K562 (cell line): ENCODE measurements at places on chromosomes 1 and 21. TPM values are rescaled to one million over a fixed set of nuclear protein-coding genes. Genes with fewer than 3 reads are reported as not detected.

GRCh38 chr1:223328566-223328965 lies 35.4 kb downstream of the SUSD4 start:
- DNase-seq: no peak
- H3K4me1 ChIP-seq: no peaks in the 10 kb centered on the region; the same call in 1 of the 2 replicates
- peaks cover 8% of the 10 kb centered on the region; the same call in 2 of the 3 replicates for H3K27me3 ChIP-seq
- no peak overlapping the region for H3K27ac ChIP-seq
- H3K36me3 ChIP-seq: no peaks in the 10 kb centered on the region

DNA sequence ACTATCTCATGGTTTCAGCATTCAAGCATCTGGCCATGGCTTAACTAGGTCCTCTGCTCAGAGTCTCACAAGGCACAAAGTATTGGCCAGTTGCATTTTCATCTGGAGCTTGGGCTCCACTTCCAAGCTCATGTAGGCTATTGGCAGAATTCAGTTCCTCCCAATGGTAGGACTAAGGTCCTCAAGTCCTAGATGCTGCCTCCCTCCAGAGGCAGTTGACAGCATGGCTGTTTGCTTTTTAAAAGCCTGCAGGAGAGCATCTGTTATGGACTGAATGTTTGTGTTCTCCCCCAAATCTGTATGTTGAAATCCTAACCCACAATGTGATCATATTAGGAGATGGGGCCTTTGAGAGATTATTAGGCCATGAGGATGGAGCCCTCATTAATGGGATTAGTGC lies 38.0 kb upstream of the HLX start:
- no peaks in the 10 kb centered on the region for H3K4me1 ChIP-seq
- no peaks in the 10 kb centered on the region for H3K27me3 ChIP-seq
- no peak for DNase-seq
- no peak overlapping the region for H3K27ac ChIP-seq
- H3K36me3 ChIP-seq: no peaks in the 10 kb centered on the region
- H3K4me3 ChIP-seq: no peak overlapping the region

DNA sequence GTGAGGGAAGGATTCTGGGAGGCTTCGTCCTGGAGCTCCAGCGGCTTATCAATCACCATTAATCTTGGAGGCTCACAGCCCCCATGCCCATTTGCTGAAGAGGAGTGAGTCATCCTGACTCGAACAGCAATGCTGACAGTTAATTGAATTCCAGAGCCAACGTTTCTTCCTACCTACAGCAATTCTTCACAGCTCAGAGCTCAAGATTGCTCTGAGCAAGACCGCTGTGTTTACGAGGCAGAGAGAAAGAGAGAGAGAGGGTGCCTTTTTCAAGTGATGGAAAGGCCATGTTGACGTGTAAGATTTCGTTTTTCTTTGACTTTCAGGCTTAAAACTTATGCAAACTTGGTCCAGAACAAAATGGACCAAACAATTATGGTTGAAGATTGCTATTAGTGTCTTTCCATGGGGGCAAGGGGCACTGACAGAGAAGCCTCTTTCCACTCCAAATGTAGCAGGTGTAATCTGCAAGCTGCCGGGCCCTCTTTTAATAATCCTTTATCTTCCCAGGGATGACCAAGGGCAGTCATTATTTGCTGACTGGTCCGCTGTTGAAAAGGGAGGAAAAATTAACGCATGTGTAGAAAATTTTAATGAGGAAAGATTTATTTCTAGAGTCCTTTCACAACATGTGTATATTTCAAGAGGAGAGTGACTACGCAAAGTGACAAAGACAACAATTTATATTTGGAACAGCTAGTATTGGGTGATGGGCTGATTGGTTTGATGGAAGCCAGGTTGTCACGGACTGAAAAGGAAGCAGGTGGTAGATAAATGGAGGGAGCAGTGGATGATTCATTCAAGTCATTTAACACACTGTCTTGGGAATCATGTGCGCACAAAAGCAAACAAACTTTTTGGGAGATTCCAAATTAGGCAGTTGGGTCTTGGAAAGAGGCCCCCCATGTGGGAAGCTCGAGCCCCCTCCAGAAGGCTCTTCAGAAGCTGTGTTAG lies 136.1 kb upstream of the IRF2BP2 start:
- H3K27me3 ChIP-seq: no peaks in the 10 kb centered on the region
- H3K4me3 ChIP-seq: no peak overlapping the region
- peak overlapping the region; percentile 10; the same call in 2 of the 3 replicates for H3K27ac ChIP-seq

Gene S100A2
- total RNA-seq: 0.40 and 1.3 TPM in 2 replicates

GRCh38 chr1:107933736-107934135 lies 31.2 kb downstream of the VAV3 start:
- no peak overlapping the region for H3K27ac ChIP-seq
- no peak for DNase-seq
- H3K27me3 ChIP-seq: no peaks in the 10 kb centered on the region
- no peak overlapping the region for H3K4me3 ChIP-seq
- H3K36me3 ChIP-seq: no peaks in the 10 kb centered on the region

GRCh38 chr1:89041119-89041641 lies 18.5 kb upstream of the GBP3 start:
- H3K27ac ChIP-seq: no peak overlapping the region
- H3K27me3 ChIP-seq: no peaks in the 10 kb centered on the region
- no peak for DNase-seq
- H3K4me1 ChIP-seq: no peaks in the 10 kb centered on the region

- no peak overlapping the region for H3K27ac ChIP-seq
- peaks cover 36% of the 10 kb centered on the region for H3K27me3 ChIP-seq
- H3K4me3 ChIP-seq: no peak overlapping the region
- no peak for DNase-seq
These were observed 84.7 kb downstream of the FBXO2 start for GRCh38 chr1:11569551-11569950.

Gene CLCA4
- not detected in 2 replicates for total RNA-seq

Gene VANGL2
- total RNA-seq: 3.4 and 3.8 TPM in 2 replicates

- no peaks in the 10 kb centered on the region for H3K27me3 ChIP-seq
- no peak overlapping the region for H3K27ac ChIP-seq
- H3K36me3 ChIP-seq: no peaks in the 10 kb centered on the region
- no peaks in the 10 kb centered on the region; the same call in 1 of the 3 replicates for H3K4me1 ChIP-seq
- no peak overlapping the region for H3K4me3 ChIP-seq
These were observed 225.0 kb upstream of the RUNX1 start for GRCh38 chr21:35274090-35274489.

DNA sequence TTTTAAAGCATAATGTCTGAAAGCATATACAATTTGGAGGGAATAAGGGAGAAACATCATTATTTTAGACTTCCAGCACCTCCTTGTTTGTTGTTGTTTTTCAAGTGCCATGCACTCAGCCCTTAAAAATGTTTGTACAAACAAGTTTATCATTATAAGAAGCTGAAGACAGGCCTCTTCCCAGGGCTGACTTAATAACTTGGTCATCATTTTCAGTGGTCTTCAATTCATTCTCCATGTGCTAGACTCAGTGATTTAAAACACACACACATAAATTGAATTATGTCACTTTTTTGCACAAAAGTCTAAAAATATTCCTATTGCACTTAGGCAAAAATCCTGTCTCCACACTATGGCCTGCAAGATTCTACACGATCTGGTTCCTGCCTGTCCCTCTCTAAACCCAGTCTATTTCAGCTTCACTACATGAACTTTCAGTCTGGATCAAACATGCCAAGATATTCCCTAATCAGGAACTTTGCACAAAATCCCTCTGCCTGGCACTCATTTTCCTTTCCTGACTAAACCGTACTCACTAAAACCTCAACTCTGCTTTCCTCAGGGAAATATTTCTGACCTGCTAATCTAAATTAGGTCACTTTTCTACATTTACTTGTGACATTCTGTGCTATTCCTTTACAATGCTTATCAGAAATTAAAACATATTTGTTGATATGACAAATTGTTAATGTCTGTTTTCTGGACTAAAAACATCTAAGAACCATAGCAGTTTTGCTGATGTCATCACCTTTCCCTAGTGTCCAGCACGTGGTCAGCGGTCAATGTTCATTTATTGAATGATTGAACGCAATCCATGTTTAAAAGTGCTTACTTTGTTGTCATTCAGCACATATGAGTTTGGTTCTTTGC lies 14.8 kb upstream of the GBP5 start:
- no peaks in the 10 kb centered on the region for H3K36me3 ChIP-seq
- no peaks in the 10 kb centered on the region for H3K27me3 ChIP-seq
- no peak for DNase-seq

DNA sequence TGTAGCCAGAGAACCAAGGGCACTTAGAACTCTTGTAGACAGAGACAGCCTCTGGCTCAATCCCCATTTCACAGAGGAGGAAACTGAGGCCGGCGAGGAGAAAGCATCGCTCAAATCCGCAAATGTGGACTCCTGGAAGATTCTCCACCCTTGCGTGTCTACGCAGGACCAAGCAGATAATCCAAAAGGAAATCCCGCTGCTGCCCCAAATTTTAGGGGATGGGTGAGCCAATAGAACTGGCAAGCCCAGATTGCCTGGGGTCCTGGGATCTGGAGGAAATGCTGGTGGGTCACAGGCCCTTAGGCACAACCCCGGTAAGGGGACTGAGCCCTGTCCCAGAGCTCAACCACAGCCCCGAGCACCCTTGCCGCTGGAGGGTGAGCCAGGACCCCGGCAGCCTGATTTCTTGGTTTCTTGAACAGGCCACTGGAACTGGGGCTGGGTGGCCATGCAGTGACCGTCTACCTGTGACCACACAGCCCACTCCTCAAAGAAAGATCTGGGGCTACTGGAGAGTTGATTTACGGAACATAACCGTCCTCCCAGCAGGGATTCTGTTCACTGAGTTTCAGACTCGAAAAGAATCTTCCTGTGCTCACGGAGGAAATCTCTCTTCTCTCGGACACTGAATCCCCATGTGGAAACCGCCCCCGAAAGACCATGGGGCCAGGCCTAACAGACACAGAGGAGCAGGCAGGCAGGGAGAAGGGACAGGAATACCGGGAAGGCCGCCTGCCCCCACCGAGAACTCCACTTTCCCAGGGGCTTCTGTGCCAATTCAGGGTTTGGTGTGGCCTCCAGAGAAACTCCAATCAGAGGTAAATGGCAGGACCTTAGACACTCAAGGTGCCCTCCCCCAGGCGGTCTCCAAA lies 238.4 kb downstream of the NPHP4 start:
- no peak for DNase-seq
- no peak overlapping the region for H3K4me3 ChIP-seq
- H3K27me3 ChIP-seq: peaks cover 85% of the 10 kb centered on the region
- H3K36me3 ChIP-seq: no peaks in the 10 kb centered on the region
- H3K4me1 ChIP-seq: peaks cover 4% of the 10 kb centered on the region; the same call in 1 of the 2 replicates

Gene PLA2G2D
- not detected in 2 replicates for total RNA-seq

- H3K36me3 ChIP-seq: no peaks in the 10 kb centered on the region
- H3K4me1 ChIP-seq: no peaks in the 10 kb centered on the region
- H3K27me3 ChIP-seq: no peaks in the 10 kb centered on the region
- no peak overlapping the region for H3K27ac ChIP-seq
- no peak overlapping the region for H3K4me3 ChIP-seq
These were observed 281.0 kb downstream of the PTPRC start for GRCh38 chr1:198919667-198920398.

Gene MYBPH
- not detected in 2 replicates for total RNA-seq

GRCh38 chr1:208603721-208604120 lies 359.5 kb upstream of the PLXNA2 start:
- H3K27ac ChIP-seq: no peak overlapping the region
- H3K36me3 ChIP-seq: no peaks in the 10 kb centered on the region
- no peaks in the 10 kb centered on the region for H3K27me3 ChIP-seq
- no peak overlapping the region for H3K4me3 ChIP-seq

Gene GFI1
- 0.66 and 0.85 TPM in 2 replicates for total RNA-seq

DNA sequence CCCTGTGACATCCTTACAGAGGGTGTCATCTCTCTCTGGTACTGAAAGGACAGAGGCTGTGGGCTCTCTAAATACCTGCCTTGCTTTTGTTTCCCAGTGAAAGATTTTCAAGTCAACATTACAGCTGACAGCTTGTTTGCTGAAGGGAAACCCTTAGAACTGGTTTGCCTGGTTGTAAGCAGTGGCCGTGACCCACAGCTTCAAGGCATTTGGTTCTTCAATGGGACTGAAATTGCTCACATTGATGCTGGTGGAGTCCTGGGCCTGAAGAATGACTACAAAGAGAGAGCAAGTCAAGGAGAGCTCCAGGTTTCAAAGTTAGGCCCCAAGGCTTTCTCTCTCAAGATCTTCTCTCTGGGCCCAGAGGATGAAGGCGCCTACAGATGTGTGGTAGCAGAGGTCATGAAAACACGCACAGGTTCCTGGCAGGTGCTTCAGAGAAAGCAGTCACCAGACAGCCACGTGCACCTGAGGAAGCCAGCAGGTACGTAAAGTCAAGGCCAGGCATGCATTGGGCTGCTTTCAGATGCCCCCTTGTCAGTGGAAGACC lies 11.8 kb downstream of the CD101 start:
- no peak for DNase-seq
- no peaks in the 10 kb centered on the region for H3K4me1 ChIP-seq
- no peaks in the 10 kb centered on the region for H3K36me3 ChIP-seq
- no peak overlapping the region for H3K4me3 ChIP-seq

Gene NEGR1
- total RNA-seq: not detected in 2 replicates

DNA sequence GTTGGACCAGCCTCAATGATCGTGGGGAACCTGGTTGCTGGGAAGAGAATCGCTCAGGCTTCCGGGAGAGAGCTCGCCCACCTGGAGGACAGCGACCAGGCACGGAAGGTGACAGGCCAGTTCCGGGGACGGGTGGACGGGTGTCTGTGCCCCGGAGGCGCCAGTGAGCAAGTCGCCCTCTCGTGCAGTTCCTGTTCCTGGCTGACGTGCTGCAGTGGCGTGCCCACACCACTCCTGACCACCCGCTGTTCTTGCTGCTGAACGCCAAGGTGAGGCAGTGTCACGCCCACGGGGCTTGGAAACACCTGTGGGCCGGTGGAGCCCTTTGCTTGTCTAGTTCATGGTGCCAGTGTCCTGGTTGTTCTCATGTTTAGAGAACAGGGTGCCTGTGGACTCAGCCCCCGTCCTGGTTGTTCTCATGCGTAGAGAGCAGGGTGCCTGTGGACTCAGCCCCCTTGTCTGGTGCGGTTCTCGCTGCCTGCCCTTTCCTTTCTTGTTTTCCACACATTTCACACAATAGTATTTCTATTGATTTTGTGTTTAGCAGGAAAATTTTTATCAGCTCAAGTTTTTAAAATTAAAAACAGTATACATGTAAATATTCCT lies 53.1 kb downstream of the S100B start:
- DNase-seq: no peak
- H3K27me3 ChIP-seq: no peaks in the 10 kb centered on the region
- no peak overlapping the region for H3K4me3 ChIP-seq
- peaks cover 44% of the 10 kb centered on the region; the same call in 2 of the 3 replicates for H3K36me3 ChIP-seq
- no peaks in the 10 kb centered on the region for H3K4me1 ChIP-seq
